ENCODE measurements at places on chromosomes 1 and 21.

GRCh38 chr1:178500091-178500770 is 3.5 kb upstream of the CLEC20A start:
- no peak for DNase-seq

- DNase-seq, result no peak
These were observed 116.4 kb downstream of the SIM2 start for GRCh38 chr21:36815284-36815683.

GRCh38 chr1:53725238-53725689 is 13.7 kb downstream of the GLIS1 start:
- peak; percentile 61 for DNase-seq

GRCh38 chr1:179445593-179445992 is 79.8 kb downstream of the AXDND1 start:
- DNase-seq, result no peak

DNA sequence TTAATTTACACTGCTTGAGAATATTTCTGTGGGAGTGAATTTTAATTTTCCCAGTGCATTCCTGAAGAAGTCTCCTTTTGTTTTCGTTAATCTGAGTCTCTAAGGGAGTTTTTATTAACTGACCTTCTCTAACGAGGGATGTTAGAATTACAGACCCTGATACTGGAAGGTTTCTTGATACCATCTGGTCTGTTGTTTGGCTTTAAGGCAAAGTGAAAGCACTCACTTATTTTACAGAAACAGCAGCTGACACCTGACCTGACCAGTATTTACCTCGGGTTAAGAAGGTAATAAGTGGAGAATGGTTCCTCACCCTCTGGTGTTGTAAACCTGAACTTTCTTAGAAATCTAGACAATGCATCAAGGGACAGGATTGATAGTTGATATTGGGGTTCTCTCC is 12.4 kb downstream of the CDC14A start:
- no peak for DNase-seq

- peak; percentile 99 for DNase-seq
These were observed 49.3 kb upstream of the PSEN2 start for GRCh38 chr1:226820941-226821718.

DNA sequence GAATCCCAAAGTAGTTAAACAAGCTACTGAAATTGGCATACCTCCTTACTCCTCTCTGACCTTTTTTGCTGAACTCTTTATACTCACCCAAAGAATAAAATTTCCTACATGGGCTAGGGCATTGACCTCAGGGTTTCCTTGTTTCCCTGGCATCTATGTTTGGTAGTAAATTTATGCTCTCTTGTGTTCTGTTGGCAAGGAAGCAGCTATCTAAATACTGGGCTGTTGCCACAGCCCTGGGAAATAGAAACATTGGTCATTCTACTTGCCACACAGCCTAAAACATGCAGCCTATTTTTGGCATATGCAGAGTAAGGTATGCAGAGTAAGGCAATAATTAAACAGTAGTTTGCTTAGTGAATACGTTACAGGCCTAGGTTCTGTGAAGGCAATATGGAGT is 351.4 kb downstream of the HLX start:
- DNase-seq, result peak; percentile 13

GRCh38 chr1:213003256-213003655 is 12.4 kb downstream of the ANGEL2 start:
- no peak for DNase-seq

GRCh38 chr1:39258146-39258924 is 53.8 kb downstream of the MACF1 start:
- peak; percentile 83 for DNase-seq

DNA sequence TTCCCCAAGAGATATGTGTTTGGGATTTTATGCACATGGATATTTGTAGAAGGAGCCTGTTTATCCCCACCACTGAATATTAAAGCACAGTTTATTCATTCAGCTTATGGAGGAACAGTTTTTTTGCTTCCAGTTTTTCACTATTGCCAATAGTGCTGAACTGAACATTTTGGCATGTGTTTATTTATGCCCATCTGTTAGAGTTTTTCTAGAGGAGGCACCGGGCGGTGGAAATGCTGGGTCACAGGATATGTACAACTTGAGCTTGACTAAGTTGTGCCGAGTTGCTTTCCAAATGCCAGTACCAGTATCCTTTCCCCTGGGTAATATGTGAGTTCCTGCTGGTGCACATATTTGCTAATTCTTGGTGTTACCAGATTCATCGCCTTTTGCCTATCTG is 111.3 kb downstream of the GREM2 start:
- DNase-seq, result no peak

- peak; percentile 83 for DNase-seq
These were observed 10.5 kb downstream of the MTX1 start for GRCh38 chr1:155218854-155219591.

GRCh38 chr1:26412180-26412840 is 1.7 kb downstream of the LIN28A start:
- no peak for DNase-seq

- no peak for DNase-seq
These were observed 177.8 kb downstream of the PTPRU start for GRCh38 chr1:29414086-29414485.

GRCh38 chr1:245802941-245803665 is 648.3 kb downstream of the KIF26B start:
- no peak for DNase-seq

DNA sequence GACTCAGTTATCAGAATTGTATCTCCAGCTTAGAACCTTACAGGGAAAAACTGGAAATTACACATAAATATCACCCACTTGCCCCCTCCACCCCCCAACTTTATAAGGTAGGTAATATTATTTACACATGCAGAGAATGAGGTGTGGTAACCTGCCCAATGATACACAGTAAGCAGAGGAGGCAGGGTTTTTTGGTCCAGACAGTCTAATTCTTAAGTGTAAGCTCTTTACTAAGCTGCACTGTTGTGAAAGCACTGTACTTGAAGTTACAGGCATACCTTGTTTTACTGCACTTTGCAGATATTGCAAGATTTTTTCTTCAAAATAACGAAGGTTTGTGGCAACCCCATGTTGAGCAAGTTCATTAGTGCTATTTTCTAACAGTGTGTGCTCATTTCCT is 24.8 kb upstream of the MYOCOS start:
- DNase-seq, result no peak

DNA sequence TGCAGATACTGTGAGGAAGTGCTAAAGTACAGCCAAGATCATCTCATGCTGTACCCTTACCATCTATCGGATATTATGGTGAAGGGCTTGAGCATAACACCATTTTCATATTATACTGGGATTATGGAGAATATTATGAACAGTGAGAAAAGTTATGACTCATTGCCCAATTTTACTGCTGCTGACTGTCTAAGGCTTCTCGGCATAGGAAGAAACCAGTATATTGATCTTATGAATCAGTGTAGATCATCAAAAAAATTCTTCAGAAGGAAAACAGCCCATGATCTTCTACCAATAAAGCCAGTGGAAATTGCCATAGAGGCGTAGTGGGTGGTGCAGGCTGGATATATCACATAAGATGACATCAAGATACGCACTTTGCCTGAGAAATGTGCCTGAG is 47.7 kb downstream of the PPIAL4G start:
- no peak for DNase-seq

DNA sequence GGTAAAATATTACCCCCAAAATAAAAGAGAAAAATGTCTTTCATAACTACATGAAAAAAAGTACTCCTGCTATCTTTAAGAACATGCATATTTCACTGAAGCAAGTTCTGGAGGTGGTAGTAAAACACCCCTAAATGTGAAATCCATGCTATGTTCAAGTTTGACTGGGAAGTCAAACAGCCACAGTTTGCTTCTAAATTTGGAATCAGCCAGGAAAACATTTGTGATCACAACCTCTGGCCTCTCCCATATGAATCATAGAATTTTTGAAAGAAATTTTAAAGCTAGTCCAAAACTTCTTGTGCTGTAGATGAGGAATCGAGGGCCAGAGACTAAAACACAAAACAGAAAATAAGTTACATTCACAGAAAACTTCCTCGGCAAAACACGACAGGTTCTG is 6.6 kb downstream of the SORT1 start:
- DNase-seq, result peak; percentile 61

DNA sequence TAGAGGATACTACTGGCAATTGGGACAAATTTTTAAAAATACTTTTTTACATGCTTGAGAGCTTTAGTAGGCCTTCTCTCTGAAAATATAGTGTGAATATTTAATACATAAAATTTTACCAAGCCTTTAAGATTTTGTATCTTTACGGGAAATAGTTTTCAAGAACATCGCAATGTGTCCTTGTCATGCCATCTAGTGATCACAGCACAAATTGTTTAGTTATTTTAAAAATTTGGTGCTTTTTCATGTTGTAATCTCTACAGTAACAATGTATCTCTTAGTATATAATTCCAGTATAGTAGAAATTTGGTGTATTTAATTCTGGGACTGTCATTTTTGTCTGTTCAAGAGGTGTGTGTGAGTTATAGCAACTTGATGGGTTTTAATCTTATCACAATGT is 6.7 kb downstream of the CDC7 start:
- peak; percentile 41 for DNase-seq

- DNase-seq, result no peak
These were observed 21.9 kb downstream of the FAM3B start for GRCh38 chr21:41338455-41338854.

- no peak for DNase-seq
These were observed 48.2 kb downstream of the MEGF6 start for GRCh38 chr1:3563125-3563524.

DNA sequence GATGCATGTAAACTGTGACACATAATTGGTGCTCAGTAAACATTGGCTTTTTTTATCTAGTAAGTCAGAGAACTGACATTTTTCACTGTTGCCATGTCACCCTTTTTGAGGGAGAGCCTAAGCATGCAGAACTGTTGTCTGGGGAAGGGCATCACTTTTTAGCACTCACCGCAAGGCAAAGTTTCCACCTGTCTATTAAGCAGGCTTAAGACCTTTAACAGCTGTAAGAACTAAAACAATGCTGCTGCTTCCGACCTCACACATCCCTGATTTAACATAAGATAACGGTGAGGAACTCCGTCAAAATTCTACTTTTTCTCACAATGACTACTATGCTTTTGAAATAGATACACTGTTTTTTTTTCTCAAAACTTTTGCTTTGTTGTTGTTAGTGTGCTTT is 554.8 kb downstream of the NUF2 start:
- DNase-seq, result no peak

GRCh38 chr1:2985067-2985561 is 36.2 kb upstream of the ACTRT2 start:
- DNase-seq, result no peak

GRCh38 chr1:109877776-109878175 is 32.9 kb upstream of the CSF1 start:
- no peak for DNase-seq

DNA sequence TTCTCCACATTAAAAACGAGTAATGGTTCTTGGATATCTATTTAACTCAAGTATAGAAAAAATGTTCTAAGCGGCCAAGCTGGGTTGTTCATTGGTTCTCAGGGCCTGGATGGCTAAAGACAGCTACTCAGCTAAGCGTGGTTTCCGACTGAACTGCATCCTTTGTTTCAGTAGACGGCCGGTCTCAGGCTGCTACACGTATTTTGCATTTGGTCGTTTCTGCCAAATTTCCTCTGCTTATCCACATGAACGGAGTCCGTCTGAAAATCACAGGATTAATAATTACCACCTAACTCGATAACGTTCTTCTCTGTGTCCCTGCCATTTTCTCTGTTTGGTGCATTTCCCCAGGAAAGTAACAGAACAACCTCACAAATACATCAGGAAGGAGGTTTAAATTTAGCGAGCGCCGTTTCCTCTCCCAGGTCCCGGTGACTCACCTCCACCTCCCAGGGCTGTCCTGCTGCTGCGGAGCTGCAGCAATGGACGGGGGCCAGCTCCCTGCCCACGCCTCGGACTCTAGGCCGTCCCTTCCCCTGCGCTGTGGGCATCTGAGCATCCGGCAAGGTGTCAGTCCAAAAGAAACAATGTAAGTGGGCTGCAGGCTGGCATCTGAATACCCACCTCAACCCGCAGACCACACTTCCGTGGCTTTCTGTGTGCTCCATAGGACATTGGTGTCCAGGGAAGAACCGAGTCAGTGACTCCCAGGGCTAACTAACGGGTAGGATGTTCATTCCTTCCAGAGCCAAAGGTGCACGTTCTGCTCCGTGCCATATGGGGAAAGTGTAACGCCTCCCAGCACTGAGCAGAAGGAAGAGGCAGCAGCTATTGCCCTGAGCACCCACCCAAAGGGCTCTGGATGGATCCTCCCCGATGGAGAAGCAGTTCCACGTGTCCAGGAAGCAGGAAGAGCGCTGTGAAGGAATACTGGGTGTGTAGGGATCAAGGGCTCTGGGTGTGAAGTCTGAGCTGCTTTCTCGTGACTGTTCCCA is 4.1 kb upstream of the GABRD start:
- DNase-seq, result no peak

- DNase-seq, result peak; percentile 92
These were observed 224.9 kb downstream of the BACH1 start for GRCh38 chr21:29523646-29524045.

GRCh38 chr1:23742670-23743286 is 493 bp upstream of the ELOA start:
- no peak for DNase-seq

- DNase-seq, result no peak
These were observed 407.0 kb downstream of the TGFB2 start for GRCh38 chr1:218752126-218752525.

GRCh38 chr1:180927348-180927747 is 14.7 kb downstream of the KIAA1614 start:
- DNase-seq, result no peak

- DNase-seq, result peak; percentile 49
These were observed 87.4 kb downstream of the GREM2 start for GRCh38 chr1:240524356-240525069.

- peak; percentile 93 for DNase-seq
These were observed 20.7 kb downstream of the IL10RB start for GRCh38 chr21:33286600-33287456.

DNA sequence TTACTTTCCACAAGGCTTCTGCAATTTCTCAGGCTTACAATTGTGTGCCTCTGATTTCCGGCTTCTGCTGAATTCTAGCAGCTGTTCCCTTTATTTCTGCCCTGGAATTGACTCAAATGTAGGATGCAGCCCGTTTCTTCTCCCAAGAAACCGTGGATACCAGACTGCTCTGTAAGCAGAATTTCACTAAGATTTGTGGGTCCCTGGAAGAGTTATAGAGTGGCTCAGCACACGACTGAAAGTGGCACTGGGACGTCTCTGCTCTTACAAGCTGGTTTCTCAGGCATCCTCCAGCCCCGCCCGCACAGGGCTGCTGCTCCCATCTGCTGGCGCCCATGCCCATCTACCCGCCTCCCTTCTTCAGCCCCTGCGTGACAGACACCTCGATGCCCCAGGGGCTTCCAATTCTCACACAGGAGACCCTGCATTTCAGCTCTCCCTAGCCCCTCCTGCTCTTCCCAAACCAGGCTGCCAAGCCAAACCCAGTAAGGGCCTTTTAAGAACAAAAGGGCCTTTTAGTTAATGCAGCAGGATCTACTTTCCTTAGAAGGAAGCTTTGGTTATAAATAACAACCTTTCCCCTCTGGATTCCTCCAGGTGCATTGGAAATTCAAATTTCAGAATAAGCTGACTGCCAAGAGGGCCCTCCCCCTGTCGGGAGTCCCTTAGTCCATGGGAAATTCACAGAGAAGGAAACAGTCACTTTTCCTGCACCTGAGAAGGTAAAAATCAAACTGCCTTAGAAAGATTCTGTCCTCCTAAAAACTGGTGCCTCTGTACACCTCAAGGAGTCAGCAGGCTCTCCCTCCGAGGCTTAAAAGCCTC is 45.4 kb upstream of the TENT5B start:
- DNase-seq, result peak; percentile 20

- no peak for DNase-seq
These were observed 704 bp downstream of the WDR4 start for GRCh38 chr21:42878678-42878992.

Measured in fibroblast of the aortic adventitia (primary cell).